Renal pelvis (tissue), 12 donors: ENCODE measurements at places on chromosomes 13 and 19. TPM values are rescaled to one million over a fixed set of nuclear protein-coding genes. Genes with fewer than 3 reads are reported as not detected.

DNA sequence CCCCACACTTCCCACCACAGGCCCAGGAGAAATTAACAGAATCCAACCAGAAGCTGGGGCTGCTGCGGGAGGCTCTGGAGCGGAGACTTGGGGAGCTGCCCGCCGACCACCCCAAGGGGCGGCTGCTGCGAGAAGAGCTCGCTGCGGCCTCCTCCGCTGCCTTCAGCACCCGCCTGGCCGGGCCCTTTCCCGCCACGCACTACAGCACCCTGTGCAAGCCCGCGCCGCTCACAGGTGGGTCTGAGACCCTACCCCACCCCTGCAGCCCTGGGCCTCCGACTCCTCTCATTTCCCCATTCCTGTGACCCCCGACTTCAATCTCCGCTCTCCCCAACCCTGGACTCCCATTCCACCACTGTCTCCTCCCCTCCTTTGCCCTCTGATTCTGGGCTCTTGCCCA lies 17.8 kb downstream of the PKN1 start:
- DNase-seq = no peak

- DNase-seq = no peak
These were observed 8.5 kb upstream of the XPO4 start for GRCh38 chr13:20911037-20911436.

DNA sequence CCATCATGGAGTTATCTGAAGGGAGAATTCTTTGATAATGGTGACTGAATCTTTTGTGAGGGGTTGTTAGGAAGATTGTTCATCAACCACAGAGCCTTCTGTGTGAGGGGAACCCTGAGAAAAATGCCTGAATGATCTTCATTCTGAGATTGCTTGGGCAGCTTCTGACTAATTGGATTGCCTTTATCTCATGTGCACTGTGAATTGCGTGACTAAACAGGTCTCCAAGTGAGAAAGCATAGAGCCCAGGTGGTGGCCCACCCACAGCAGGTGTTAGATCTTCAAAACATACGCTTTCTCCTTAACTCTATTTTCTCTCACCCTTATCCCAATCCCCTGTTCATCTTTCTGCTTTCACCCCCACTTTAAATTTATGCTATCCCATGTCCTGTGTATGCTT lies 58.3 kb downstream of the DOCK9 start:
- DNase-seq = no peak

- DNase-seq = peak; percentile 73
These were observed 28.4 kb upstream of the ATP12A start for GRCh38 chr13:24651718-24652345.

Gene ANKLE1
- polyA plus RNA-seq = 2.3 TPM
